ENCODE measurements at places on chromosomes 4 and X. TPM values are rescaled to one million over a fixed set of nuclear protein-coding genes. Genes with fewer than 3 reads are reported as not detected.

The FSTL5 gene
- total RNA-seq = not detected

The LAMTOR3 gene
- 34.7 TPM for total RNA-seq

The MAGEA12 gene
- total RNA-seq = not detected

The PHOX2B gene
- not detected for total RNA-seq

The PAGE2 gene
- total RNA-seq = not detected

The FAAH2 gene
- total RNA-seq = 0.22 TPM

The ACOX3 gene
- 21.0 TPM for total RNA-seq

The IGBP1 gene
- total RNA-seq = 118 TPM

All from dermis lymphatic vessel endothelial cell (primary cell).